K562 (cell line): ENCODE measurements at places on chromosomes 6 and 20. TPM values are rescaled to one million over a fixed set of nuclear protein-coding genes. Genes with fewer than 3 reads are reported as not detected.

GRCh38 chr6:56637640-56638039 is 5.0 kb downstream of the DST start:
- no peak for DNase-seq

PRICKLE4 gene
- 0.27 and 1.7 TPM in 2 replicates for polyA plus RNA-seq

DNA sequence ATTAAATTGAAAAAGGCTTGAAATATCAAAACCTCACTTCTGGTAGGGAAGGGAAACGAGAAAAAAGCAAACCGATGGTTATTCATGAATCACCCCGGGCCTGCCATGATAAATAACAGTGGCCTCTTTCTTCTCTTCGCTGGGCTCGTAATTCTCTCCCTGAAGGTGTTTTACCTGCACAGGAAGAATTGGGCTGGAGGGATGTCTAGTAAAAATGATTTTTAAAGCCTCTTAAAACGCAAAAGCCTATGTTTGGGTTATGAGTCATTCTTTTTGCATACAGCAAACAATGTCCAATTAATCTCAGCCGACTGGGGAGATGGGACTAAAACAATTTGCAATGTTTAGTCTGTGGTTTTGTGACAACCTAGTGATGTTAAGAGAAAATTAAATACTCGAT is 16.8 kb downstream of the LINC00237 start:
- DNase-seq, result no peak

- DNase-seq, result no peak
Observed at GRCh38 chr6:9112544-9112943, 677.2 kb upstream of the SLC35B3 start.

DNA sequence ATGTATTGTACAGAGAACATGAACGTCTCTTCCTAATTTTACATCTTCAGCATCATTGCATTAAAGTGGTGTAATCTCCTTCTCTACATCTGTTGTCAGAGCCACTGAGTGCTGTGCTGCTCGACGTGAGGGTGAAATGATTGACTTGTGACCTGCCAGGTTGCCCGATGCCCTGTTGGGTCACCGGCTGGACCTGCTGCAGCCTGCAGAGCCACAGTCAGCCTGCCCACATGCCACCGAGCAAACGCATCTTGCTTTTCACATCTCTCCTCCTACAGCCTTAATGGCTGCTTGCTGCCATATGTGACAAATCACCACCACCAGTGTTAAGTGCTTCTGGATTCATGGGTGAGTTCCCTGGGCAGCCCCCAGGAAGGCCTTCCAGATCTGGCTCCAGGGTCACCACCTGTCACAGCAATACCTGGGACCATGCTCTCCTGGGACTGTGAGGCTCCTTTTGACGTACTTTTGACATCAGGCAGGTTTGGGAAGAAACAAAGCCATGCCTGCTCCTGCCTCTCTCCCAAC is 80.3 kb downstream of the ASXL1 start:
- no peak for DNase-seq

RNF182 gene
- polyA plus RNA-seq, result 12.0 and 12.8 TPM in 2 replicates

IPCEF1 gene
- polyA plus RNA-seq, result not detected in 2 replicates

DNA sequence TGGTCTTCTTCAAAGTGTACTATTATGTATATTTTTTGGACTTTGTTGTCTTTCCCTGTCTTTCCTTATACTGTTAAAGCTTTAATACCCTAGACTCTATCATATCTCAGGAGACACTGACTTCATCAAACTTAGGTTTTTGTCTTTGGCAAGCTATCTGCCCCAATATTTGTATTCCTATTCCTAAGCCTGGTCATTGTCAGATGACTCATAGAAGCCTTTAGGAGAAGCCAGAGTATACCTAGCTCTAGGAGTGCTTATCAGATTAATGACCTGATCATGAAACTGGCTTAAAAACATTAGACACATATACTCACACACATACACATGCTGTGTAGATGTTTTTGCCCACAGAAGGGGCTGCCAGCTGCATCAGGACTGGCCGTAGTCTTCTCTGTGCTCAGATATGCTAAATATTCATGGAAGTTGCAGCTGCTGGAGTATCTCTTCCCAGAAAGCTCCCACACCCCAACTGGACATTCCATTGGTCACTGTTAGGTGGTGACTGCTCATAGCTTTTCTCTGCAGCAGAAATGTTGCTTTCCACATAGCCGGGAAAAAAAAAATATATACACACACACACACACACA is 102.0 kb downstream of the ANKS1A start:
- no peak for DNase-seq

DNA sequence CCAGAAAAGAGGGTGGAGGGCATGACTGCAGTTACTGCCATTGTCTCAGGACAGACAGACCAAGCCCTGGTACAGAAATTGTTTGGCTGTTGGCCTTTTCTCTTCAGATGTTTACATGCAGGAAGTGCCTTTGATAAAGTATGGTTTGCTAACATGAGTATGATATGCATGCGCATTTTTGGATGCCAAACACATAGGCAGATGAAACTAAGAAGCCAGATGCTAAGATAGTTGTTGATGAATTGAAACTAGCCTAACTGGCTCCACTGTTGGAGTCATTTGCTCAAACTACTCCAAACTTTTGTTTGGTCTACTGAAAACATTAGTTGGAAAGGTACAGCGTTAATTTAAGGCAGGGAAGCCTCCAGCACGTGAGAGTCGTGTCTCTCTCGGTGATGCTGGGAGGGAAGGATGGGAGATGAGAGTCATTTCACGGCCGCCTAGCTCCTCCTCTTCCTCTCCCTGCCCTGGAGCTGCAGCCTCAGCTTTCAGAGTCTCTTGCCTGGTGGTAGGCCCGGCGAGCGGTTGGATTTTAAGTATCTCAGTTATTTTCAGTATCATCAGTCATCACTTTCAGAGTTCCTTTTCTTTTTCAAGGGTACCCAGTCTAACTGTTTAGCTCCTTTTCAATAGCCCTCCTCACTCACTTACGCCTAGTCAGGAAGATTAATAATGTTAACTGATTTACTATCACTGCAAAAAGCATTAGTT is 29.7 kb downstream of the RREB1 start:
- peak; percentile 66 for DNase-seq

- DNase-seq, result no peak
Observed at GRCh38 chr6:106988664-106989063, 14.1 kb upstream of the CD24 start.

HIVEP2 gene
- 0.15 and 0.43 TPM in 2 replicates for polyA plus RNA-seq

GRCh38 chr6:44080561-44081521 is 46.4 kb downstream of the MRPL14 start:
- DNase-seq, result no peak

GRCh38 chr6:75103431-75103830 is 102.4 kb downstream of the COL12A1 start:
- no peak for DNase-seq

DNA sequence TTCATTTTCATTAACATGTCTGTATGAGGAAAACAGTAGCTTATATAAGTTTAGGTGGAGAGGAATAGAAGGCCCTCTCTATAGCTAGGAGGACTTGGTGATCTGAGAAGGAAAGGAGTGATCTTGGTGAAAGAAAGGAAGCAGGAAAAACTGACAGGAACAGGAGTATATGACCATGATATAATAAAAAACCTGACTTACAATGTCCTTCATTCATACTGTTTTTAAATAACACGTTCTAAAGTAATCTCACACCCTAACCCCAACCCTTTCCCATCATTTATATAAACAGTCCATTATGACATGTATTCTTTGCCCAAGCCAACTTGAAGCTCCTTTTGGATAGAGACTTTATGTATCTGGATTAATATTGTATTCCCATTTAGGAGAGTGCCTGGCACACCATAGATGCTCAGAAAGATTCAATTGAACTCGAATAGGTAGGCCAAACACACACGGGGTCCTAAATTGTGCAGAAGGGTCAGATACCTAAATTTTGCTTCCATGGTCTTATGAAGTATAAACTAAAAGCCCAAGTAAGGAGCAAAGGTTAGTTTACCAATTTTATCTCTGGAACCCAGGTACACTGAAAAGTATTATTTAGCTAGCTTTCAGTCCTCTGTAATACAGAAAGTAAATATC is 75.9 kb downstream of the OR2B2 start:
- DNase-seq, result peak; percentile 41

DNA sequence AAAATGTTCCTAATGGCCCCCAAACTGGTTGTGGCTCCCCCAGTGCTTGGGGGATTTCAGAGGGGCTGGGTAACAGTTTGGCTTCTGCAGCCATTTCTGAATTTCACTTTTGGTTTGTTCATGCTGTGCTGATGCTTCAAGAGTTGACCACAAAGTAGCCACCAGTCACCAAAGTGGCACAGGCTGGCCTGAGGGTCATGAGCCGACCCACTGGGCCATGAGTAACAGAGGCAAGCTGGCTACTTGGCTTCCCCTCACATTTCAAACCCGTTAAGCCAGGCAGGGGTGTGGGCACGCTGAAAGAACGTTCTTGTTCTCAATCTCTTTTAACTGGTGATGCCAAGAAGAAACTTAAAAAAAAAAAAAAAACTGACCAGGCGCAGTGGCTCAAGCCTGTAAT is 15.1 kb upstream of the NXT1 start:
- DNase-seq, result no peak
